Activated CD4-positive, alpha-beta memory T cell treated with anti-CD3 and anti-CD28 coated beads, Interleukin-2, amount 10 ng/mL, durations not matched to agents 7 days and 5 days (primary cell): ENCODE measurements at places on chromosomes 7 and 10. TPM values are rescaled to one million over a fixed set of nuclear protein-coding genes. Genes with fewer than 3 reads are reported as not detected.

SFTPA1 gene
- not detected for total RNA-seq

TMEM178B gene
- 1.7 TPM for total RNA-seq

DNA sequence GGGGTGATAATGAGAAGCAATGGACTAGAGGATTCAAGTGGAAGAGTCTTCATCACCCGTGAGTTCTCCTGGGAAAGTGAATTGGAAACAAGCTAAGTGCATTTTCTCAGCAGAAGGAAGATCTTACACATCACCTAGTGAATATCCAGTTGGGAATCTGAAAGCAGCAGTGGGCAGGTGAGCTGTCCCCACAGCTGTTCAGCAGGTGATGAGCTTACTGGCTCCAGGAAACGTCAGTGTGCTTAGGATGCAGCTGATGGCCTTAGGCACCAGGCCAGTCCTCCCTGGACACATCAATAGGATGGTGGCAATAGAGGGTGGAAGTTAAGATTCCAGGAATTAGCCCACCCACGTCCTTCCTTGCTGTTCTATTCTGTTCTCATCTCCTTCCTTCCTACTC is 66.7 kb downstream of the NOD1 start:
- no peaks in the 10 kb centered on the region for H3K27me3 ChIP-seq
- no peak overlapping the region for H3K27ac ChIP-seq
- DNase-seq, result no peak

DNA sequence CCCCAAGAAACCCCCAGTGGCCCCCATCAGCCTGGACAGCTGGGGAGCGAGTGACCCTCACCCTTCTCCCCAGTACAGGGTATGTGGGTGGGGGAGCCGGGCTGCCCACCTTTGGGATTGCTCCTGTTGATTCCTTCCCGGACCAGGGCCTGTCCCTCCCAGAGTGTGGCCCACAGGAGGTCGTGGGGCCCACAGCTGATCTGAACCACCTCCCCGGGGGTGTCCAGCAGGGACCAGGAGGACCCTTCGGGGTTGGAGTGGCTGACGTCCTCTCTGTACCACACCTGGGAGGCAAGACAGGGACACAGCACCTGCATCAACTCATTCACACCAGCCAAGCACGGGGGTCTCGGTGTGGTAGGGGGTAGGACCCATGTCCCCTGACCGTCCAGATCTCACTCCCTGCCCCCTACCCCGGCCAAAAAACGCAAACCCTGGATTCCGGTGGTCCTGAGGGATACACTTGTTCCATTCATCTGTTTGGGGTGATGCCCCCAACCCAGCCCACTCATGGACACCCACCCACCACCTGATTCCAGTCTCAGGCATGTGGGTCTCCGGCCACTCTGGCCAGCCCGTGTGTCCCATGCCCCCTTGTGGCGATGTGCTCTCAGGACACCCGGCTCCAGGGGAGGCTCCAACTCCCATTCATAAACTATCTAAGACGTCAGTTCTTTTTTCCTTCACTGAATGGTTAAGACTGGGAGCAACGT is 10.9 kb downstream of the TECPR1 start:
- H3K4me3 ChIP-seq, result no peak overlapping the region
- H3K27me3 ChIP-seq, result no peaks in the 10 kb centered on the region
- peaks cover 41% of the 10 kb centered on the region for H3K36me3 ChIP-seq
- peak; percentile 23 for DNase-seq
- H3K27ac ChIP-seq, result no peak overlapping the region

DNA sequence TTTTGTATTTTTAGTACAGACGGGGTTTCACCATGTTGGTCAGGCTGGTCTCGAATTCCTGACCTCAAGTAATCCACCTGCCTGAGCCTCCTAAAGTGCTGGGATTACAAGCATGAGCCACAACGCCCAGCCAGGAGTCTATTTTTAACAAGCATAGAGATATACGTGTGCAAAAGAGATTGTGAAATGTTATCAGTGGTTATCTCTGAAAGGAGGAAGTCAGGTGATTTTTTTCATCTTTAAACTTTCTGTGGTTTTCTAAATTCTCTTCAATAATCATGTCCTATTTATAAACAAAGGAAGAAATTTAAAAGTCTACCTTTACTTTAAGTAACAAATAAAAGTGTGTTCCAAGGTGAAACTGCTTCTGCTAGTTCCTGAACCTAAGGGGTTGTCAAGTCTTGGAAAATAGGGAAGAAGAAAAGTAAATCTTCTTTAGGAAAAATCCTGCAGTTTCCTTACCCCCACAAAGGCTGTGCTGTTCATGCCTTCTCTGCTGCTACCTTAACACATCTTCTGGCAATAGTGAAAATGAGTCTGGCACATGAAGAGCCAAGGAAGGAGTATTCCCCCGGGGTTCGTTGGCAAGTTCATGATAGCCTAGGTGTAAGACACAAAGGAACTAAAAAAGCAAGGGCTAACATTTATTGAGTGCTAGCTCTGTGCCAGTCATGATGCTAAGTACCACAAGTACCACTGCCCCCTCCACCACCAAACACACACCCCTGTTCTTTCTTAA is 51.1 kb downstream of the CYP26A1 start:
- H3K27ac ChIP-seq, result no peak overlapping the region
- DNase-seq, result no peak
- H3K36me3 ChIP-seq, result peaks cover 4% of the 10 kb centered on the region
- peaks cover 12% of the 10 kb centered on the region for H3K4me1 ChIP-seq

- H3K4me1 ChIP-seq, result no peaks in the 10 kb centered on the region
- DNase-seq, result no peak
- H3K27me3 ChIP-seq, result no peaks in the 10 kb centered on the region
- H3K27ac ChIP-seq, result no peak overlapping the region
- H3K4me3 ChIP-seq, result no peak overlapping the region
- H3K36me3 ChIP-seq, result no peaks in the 10 kb centered on the region
These were observed 174.9 kb downstream of the MGMT start for GRCh38 chr10:129641982-129642381.

DNA sequence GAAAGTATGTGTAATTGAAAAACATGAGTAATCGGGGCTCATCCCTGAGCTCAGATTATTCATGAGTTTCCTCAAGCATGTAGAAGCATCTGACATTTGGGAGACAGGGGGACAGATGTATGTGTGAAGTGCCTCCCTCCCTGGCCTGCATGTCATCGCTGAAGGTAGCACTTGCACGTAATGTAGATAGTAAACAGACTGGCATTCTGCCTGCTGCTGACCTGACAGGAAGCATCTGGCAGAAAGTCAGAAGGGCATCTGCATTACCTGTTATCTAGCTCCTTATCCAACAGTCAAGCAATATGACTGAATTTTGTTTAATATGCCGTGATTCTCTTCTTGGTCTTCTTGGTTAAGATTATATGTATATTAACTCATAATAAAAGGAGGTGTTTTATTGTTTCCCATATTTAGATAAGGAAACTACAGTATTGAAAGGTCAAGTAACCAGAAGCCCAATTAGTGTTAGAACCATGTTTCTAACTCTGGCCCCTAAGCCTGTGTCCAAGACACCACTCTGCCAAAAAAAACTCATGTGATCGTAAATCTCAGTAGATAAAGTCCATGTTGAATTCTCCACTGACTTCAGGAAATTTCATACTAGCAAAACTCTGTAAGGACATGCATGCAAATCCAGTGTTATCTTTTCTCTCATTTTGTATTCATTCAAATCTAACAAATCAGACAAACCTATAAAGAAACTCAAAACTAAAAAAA is 918.1 kb upstream of the MBL2 start:
- H3K36me3 ChIP-seq, result no peaks in the 10 kb centered on the region
- H3K27me3 ChIP-seq, result no peaks in the 10 kb centered on the region
- DNase-seq, result no peak
- H3K27ac ChIP-seq, result no peak overlapping the region
- no peak overlapping the region for H3K4me3 ChIP-seq
- no peaks in the 10 kb centered on the region for H3K4me1 ChIP-seq

DNA sequence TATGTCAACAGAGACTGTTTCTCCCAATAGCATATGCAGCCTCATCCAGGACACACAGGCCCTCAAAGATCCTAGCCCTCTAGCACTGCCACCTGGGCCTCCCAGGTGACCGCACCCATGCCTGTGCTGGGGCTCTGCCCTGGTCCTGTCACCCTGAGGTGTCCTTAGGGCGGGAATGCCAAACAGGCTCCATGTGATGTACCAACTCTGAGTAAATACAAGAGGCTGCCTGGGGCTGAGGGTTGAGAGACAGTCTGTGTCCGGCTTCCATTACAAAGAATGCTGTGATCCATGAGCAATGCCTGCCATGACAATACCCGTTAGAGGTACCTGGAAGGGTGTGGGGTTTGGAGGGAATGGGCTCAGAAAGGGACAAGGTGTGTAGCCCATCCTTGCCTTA is 83.0 kb upstream of the KAT6B start:
- no peak overlapping the region for H3K27ac ChIP-seq
- H3K4me3 ChIP-seq, result no peak overlapping the region
- no peaks in the 10 kb centered on the region for H3K36me3 ChIP-seq
- peaks cover 20% of the 10 kb centered on the region for H3K4me1 ChIP-seq

- no peak for DNase-seq
- H3K27me3 ChIP-seq, result peaks cover 3% of the 10 kb centered on the region
- no peak overlapping the region for H3K4me3 ChIP-seq
- H3K36me3 ChIP-seq, result no peaks in the 10 kb centered on the region
These were observed 52.7 kb upstream of the ELN start for GRCh38 chr7:73974948-73975926.

DNA sequence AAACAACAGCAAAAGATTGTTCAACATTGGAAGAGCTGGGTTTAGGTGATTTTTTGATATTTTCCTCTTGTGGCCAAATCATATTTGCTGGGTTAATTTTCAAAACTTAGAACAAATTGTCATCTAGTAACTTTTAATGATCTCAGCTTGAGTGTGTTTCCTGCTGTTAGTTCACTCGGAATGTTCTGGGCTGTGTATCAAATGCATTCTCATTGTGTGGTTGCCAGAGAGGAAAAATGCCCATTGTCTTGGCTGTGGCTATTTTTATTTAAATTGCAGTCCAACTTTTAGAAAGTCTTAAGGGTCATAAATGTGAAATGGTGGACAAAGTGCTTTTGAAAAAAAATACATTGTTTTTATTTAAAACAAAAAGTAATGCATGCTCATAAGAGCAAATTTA is 542.0 kb downstream of the TNS3 start:
- no peak overlapping the region for H3K4me3 ChIP-seq
- H3K36me3 ChIP-seq, result no peaks in the 10 kb centered on the region
- H3K27ac ChIP-seq, result no peak overlapping the region
- H3K27me3 ChIP-seq, result no peaks in the 10 kb centered on the region

- no peak overlapping the region for H3K4me3 ChIP-seq
- no peak for DNase-seq
- H3K4me1 ChIP-seq, result peaks cover 2% of the 10 kb centered on the region
- H3K36me3 ChIP-seq, result no peaks in the 10 kb centered on the region
These were observed 26.0 kb upstream of the HYAL4 start for GRCh38 chr7:123819001-123819400.

DNA sequence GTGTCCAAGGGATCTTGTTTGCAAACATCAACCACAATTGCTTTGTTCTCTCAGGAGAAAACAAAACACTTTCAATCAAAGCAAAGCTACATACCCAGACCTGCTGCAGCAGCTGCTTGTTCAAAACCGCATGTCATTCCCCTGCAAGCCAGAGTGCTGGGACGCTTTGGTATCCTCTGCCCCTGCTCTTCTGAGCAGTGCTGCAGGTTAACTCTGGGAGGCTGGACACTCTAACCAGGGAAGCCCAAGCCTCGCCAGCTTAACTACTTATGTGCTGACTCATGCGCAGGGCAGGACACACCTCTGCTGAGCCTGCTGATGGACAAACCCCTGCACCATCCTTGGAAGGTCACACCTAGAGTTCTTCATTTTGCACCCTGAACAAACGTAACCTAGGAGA is 28.2 kb upstream of the ASAH2 start:
- H3K4me1 ChIP-seq, result no peaks in the 10 kb centered on the region
- H3K36me3 ChIP-seq, result no peaks in the 10 kb centered on the region
- H3K4me3 ChIP-seq, result no peak overlapping the region
- peaks cover 67% of the 10 kb centered on the region for H3K27me3 ChIP-seq

PON1 gene
- not detected for total RNA-seq

ELN gene
- not detected for total RNA-seq

- DNase-seq, result peak; percentile 77
These were observed 9.9 kb downstream of the ZNF365 start for GRCh38 chr10:62384057-62384446.

ZNF727 gene
- not detected for total RNA-seq

OR2F2 gene
- total RNA-seq, result not detected

GRCh38 chr7:151727579-151728285 is 149.2 kb downstream of the PRKAG2 start:
- H3K4me1 ChIP-seq, result peaks cover 20% of the 10 kb centered on the region
- no peaks in the 10 kb centered on the region for H3K36me3 ChIP-seq
- no peaks in the 10 kb centered on the region for H3K27me3 ChIP-seq
- DNase-seq, result peak; percentile 61
- H3K4me3 ChIP-seq, result no peak overlapping the region
- no peak overlapping the region for H3K27ac ChIP-seq

DNA sequence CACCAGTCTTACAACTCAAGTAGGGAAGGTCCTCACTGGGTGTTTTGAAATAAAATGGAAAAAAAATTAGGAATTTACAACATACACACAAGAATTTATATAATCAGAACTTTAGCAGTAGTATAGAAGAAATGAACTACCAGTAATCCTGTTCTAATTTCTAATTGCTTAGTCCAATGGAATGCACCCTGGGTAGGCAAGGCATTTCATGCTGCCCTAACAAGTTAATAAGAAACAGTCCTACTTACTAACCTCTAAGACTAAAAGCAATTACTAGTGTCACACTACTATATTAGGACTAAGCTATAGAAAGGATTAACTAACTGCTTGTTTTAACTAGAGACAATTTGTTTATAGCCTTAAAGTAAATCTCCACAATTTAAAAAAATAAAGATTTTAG is 158.1 kb downstream of the BTAF1 start:
- H3K27me3 ChIP-seq, result no peaks in the 10 kb centered on the region
- H3K4me1 ChIP-seq, result peaks cover 5% of the 10 kb centered on the region
- no peak overlapping the region for H3K27ac ChIP-seq
- no peak overlapping the region for H3K4me3 ChIP-seq

DNA sequence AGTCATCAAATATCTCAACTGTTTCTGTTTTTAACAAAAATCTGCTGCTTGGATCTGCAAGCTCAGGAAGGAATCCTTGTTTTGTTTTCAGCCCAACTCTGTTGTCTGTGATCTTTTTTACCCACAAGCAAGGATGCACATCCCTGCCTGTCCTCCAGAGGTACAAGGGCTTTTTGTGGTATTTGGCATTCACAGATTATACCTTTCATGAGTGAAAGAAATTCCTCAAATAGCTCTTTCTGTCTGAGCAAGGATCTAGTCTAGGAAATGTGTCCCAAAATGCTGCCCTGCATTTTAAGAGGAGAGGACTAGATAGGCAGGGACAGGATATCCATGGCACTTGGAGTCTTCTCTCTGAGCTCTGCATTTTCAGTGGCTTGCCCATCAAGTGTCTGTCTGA is 151.8 kb downstream of the BMPER start:
- H3K4me1 ChIP-seq, result no peaks in the 10 kb centered on the region
- no peak overlapping the region for H3K4me3 ChIP-seq
- DNase-seq, result no peak
- no peaks in the 10 kb centered on the region for H3K27me3 ChIP-seq

DNA sequence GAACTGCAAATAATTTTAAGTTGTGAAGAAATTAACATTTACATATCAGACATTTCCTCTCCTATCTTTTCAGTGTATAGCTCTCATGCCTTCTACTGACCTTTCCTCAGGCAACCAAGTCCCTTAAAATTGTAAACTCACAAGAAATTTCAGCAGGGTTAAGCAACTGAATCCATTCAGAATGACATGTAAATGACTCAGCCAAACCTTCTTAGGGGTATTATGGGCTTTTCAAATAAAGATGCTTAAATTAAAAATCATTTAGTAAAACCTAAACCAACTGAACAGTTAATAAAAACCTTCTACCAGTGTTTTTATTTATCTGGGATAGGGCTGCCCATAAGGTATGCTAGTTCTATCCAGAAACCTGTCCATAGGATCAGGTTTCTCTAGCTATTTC is 20.7 kb downstream of the WAPL start:
- H3K4me3 ChIP-seq, result no peak overlapping the region
- H3K36me3 ChIP-seq, result peaks cover 61% of the 10 kb centered on the region
- no peak overlapping the region for H3K27ac ChIP-seq
- H3K27me3 ChIP-seq, result no peaks in the 10 kb centered on the region
- peaks cover 13% of the 10 kb centered on the region for H3K4me1 ChIP-seq

CPA2 gene
- total RNA-seq, result not detected
